ENCODE measurements at places on chromosomes 4 and X.

DNA sequence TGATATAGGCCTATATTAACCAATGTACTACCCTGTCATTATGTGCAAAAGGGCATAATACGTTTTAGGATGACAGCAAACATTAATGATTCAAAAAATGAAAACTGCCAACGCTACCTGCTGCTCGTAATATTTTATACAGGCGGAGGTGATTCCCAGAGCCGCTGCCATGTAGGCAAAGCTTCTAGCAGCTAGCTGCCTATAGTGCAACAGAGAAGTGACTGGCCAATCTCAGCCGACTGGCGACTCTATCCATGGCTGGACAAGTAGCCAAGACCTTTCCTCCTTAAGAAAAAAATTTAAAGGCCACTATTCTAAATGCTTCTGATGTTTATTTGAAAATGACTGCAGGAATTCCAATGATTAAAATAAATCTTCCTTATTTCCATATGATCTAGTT lies 1.9 kb downstream of the PPARGC1A start:
- DNase-seq: no peak

DNA sequence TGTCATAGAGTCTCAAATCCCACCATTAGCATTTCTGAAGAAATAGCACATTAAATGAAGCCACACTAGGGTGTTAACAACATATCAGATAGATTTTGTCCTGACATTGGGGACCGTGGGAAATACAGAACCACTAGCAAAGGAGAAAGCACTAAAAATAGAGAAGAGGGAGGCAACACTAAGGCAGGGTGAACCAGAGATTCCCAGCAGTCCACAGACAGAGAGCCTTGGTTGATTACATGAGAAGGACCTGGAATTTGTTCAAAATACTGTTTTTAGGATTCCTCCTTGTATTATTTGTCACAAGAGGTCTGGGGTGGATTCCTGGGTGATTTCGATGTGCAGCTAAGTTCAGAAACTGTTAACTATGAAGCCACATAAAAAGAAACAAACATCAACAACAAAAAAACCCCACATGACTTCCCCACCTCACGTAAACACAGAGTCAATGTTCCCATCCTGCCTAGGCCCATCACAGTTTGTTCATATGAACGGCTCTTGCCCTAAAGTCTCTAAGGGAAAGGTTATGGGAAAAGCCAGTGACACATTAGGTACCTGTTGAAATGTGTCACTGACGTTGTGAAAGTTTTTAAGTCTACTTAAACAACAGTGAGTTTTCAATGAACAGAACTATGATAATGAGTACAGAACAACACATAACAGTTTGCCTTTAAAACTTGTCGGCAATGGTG lies 23.6 kb upstream of the GRSF1 start:
- no peak for DNase-seq

GRCh38 chr4:120079839-120080520 lies 13.3 kb upstream of the MAD2L1 start:
- DNase-seq: no peak

- no peak for DNase-seq
Observed at GRCh38 chr4:79205121-79205520, 120.7 kb downstream of the NAA11 start.

DNA sequence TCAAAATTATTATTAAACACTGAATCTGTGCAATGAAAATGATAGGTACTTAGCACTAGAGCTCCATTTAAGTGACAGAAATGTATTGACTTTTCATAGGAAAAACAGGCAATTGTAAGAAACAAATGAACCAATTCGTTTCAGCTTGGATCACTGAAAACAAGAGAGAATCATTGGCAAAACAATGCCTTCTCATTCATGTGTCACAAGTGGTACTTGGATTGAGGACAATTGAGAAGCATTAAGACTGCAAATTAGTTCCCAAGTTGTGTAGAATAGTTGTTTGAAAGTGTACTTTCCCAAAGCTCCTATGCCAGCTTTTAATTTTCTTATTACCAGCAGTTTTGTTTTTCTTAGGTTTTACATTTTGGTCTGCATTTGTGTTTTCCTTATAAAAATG lies 20.6 kb downstream of the CNKSR2 start:
- DNase-seq: no peak

DNA sequence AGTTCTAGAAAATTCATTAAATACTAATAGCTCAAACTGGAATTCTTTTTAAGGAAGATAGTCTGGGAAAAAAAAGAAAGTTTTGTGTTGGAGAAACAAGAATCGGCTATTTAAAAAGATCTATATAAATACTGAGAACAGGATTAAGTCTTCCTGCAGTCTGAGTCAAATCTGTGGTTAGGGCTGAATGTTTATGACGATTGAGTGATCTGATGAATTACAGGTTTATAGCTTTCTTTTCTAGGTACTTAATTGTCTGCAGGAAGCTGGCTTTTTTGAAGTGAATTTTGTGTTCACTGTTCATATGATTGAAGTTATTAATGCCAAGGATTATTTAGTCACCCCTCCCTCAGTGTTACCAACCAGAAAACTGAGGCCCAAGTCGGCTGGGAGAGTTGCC lies 42.2 kb downstream of the TLL1 start:
- no peak for DNase-seq

DNA sequence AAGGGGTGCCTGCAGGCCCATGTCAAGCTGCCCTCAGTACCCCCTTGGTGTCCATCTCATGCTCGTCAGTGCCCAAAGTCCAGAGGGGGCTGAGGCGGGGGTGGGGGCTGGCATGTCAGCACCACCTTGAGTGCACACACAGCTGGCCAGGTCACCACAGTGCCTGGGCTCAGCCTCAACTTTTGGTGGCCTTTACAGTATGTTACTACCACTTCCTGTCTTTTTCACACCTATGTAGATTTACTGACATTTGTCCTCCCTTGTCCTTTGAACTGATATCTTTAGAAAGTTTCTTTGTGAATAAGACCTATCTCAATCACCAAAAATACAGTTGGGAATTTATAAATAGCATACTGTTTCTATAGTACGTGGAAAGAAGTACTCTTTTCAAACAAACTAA lies 58.7 kb upstream of the NPNT start:
- no peak for DNase-seq

- no peak for DNase-seq
Observed at GRCh38 chr4:10461850-10462400, 4.7 kb upstream of the ZNF518B start.

GRCh38 chrX:18887825-18888212 lies 96.1 kb downstream of the PHKA2 start:
- no peak for DNase-seq
